DMS79 (cell line): ENCODE measurements at places on chromosomes 7 and 10.

DNA sequence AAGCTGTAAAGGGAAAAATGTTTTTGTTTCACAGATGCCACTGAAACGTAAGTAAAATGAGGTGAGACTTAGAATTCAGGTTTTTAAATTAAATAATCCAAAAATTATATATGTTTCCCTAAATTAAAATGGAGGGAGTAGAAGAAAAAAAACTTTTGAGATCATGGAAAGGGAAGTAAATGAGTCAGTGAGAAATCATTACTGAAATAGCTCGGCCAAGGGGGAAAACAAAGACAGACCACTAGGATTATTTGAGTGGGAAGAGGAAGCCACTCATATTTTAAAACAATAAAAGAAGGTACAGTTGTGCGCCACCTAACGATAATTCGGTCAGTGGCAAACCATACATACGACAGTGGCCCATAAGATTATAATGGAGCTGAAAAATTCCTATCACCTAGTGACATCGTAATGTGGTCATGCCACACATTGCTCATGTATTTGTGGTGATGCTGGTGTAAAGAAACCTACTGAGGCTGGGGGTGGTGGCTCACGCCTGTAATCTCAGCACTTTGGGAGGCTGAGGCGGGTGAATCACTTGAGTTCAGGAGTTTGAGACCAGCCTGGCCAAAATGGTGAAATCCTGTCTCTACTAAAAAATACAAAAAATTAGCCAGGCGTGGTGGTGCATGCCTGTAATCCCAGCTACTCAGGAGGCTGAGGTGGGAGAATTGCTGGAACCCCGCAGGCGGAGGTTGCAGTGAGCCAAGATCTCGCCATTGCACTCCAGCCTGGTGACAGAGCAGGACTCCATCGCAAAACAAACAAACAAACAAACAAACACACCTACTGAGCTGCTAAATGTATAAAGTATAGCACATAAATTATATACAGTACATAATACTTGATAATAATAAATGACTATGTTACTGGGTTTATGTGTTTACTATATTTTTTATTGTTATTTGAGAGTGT, 64.7 kb downstream of the MKX start:
- DNase-seq = no peak

DNA sequence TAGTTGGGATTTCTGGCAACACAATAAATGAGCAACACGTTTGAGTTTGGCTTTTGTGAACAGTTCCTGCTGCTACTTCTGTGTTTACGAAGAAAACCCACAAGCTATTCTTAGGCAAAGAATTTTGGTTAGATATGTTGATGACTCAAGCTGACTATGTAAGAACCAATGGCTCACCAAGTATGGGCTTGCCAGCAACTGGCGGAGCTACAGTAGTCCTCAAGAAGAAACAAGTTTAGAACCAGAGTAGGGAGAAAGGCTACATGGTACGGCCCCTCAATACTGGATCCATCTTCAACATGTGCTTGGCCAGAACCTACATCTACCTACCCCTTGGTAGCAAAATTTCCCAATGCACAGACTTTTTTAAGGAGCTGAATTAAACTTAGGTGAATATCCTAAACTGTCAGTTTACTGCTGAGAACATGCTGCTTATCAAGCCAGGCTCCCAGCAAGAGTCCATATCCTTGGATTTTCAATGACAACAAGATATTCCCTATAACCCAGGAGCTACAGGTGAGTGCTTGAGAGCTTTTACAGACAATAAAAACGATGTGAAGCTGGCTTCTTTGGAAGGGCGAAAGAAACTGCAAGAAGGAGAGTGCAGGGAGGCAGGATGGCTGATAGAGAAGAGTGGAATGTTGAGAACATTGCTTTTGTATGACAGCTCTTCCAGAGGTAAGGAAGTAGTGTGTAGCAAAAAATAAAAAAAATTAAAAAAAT, 74.3 kb upstream of the ASAH2 start:
- DNase-seq = no peak

DNA sequence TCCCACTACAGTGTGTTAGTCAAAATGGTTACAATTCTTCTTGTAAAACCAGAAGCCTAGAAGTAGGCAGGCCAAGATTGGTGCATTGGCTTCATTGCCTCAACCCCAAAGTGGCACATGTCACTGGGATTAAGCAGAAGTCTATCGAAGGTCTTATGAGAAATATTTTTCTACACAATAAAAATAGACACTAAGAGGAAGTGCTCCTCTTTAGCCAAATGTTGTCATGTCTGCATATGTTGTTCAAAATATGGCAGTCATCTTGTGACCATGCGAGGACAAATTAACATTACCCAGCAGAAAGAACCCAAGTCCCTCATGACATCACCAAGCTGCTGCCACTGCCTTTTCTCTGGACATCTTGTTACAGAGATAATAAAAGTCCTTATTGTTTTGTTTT, 6.3 kb upstream of the NSMCE4A start:
- no peak for DNase-seq

GRCh38 chr7:90595342-90595800, 750 bp upstream of the CDK14 start:
- no peak for DNase-seq

- DNase-seq = peak; percentile 88
Observed at GRCh38 chr7:127119517-127119916, 133.2 kb downstream of the GRM8 start.

DNA sequence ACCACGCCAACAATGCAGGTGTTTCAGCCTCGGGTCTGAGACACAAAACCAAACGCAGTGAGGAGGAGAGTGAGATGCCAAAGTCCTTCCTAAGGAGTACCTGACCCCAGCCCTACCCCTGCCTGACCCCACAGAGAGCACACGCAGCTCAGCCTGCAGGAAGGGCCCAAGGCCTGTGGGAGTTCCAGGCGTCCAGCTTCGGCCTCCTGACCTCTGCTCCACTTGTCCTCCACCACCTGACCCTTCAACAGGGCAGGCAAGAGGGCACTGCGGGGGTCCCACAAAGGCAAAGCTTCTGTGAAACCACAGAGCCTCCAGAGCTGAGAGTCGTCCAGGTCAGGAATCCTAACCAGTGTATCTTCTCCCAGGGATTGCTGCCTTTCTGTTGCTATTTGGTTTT, 122.0 kb upstream of the PPP2R2D start:
- no peak for DNase-seq

DNA sequence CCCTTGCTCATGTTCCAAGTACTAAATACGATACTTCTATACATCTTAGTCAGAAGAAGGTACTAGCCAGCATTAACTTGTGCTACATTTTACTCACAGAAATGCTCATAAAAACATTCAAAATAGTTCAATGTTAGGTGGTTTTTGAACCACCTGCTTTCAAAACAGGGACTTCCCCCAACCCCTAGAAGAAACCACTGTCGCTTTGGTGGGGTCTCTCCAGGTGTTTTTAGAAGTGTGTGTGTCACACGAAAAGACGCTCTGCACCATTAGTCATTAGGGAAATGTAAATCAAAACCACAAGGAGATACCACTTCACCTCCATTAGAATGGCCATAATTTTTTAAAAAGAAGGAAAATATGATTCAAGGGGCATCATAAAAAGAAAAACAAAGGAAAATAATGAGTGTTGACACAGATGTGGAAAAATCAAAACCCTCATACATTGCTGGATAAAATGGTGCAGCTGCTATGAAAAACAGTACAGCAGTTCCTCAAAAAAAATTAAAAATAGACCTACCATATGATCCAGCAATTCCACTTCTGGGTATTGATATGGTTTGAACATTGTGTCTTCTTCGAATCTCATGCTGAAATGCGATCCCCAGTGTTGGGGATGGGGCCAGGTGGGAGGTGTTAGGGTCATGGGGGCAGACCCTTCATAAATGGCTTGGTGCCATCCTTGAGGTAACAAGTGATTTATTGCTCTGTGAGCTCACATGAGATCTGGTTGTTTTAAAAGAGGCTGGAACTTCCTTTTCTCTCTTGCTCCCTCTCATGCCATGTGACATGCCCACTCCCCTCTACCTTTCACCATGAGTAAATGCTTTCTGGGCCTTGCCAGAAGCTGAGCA, 74.2 kb downstream of the MALSU1 start:
- DNase-seq = no peak

GRCh38 chr10:6532321-6532720, 47.8 kb downstream of the PRKCQ start:
- DNase-seq = no peak

GRCh38 chr10:28256776-28257175, 46.1 kb downstream of the MPP7 start:
- no peak for DNase-seq

DNA sequence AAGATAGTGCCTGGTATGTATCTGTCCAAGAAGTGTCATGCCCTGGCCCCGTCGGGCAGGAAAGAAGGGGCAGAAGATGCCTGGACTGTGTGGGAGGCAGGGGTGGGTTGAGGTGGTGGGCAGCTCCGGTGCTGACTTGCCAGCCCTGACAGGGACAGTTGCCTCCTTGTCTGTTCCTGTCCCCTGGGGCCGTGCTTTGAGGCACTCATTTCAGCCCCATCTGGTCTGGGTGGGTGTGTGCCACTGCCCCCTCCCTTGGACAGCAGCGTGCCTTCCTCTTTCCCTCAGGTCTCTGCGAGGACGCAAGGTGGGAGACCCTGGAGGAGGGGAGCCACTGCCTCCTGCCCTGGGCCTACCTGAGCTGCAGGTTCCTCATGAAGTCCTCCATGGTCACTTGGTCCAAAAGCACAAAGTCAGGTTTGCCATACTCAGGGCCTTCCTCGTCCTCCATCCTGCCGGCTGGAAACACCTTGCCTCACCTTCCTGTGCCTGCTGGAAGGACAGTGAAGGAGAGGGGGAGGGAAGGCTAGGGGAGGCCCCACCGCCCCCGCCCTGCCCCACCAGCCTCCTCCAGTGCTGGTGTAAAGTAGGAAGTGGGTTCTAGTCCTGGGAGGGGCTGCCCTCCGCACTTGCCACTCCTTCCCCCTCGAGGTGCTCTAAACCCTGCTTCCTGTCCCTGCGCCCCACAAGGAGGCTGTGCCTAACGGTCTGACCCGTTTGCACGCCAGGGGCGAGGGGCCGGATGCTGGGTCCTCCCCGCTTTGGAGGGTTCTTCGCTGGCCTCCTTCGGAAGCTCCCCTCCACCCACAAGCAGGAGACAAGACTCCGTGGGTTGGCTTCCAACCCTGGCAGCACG, at the start of gene MYO1G:
Gene MYO1G (minus strand): TSS at position 505 of the 856 bp plus-strand sequence. CDS start 54 bp downstream, at position 451.
- DNase-seq = no peak

- DNase-seq = no peak
Observed at GRCh38 chr10:1151076-1152033, 95.2 kb downstream of the WDR37 start.

DNA sequence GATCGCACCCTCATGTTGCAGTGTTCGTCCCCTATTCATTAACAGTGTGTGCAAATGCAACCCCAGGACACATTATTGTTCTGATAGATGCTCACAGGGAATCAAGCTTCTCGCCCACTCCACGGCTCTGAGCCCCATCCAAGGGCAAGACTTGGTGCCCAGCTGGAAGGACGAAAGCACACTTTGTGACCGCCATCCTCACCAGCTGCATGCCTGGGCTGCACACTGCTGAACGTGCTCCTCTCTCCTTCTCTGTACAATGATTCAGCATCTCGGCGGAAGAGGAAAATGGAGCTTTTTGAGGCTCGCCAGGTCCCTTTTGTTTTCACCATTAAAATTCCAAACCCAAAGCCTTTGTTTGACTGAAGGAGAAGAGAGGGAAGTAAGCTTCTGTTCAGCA, 41.9 kb downstream of the MKI67 start:
- DNase-seq = no peak

DNA sequence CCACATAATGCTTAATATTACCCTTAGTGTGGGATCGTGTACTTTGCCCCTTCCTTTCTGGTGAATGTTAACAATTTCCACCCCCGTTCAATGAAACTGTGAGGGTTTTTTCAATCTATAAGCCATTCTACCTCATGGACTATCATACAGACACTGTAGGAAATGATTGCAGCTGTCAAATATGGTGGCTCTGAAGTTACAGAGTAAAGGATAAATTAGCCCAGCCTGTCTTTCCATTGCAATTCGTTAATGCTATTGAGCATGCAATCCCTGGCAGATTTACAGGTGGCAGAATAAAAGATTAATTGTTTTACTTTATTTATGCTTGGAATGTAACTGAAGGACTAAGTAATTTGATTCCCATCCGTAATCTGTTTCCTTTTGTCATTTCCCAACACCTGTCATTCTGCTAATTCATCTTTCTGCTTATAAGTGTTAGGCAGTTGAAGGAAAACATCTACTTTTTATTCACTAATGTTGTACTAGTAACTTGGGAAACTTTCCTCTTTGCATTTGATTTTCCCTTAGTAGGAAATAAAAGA, 1211.6 kb upstream of the LRRN3 start:
- no peak for DNase-seq

- DNase-seq = no peak
Observed at GRCh38 chr7:26187380-26188205, 13.0 kb downstream of the HNRNPA2B1 start.

- DNase-seq = no peak
Observed at GRCh38 chr10:109968953-109969759, 38.6 kb upstream of the ADD3 start.

- DNase-seq = no peak
Observed at GRCh38 chr7:99943641-99944496, 14.4 kb upstream of the GJC3 start.

DNA sequence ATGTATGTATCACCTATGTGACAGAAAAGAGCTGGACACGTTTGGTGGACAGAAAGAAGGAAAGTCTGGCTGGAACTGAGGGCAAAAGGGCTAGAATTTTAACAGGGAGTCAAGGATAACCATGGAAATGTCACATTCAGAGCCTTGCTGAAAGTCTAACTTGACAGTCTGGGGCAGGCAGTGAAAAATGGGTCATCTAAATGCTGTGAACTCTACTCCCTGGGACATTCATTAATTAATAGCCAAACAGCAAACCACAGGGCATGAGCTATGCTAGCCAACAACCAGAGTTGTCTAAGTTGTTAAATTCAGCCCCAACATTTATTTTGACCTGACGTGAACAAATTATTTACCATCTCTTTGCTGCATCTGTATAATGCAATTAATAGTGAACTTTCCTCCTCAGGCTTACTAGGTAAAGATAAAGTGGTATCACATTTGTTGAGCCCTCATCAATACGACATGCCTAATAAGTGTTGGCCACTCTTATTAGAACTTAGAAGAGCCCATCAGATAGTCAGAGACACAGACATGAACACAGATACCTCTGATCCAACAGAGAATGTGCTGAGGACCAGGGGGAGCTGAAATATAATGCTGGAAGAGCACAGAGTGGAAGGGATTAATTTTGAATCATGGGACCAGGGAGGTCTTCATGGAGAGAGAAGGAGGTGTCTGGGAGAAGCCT, 109.9 kb downstream of the SORCS1 start:
- no peak for DNase-seq

DNA sequence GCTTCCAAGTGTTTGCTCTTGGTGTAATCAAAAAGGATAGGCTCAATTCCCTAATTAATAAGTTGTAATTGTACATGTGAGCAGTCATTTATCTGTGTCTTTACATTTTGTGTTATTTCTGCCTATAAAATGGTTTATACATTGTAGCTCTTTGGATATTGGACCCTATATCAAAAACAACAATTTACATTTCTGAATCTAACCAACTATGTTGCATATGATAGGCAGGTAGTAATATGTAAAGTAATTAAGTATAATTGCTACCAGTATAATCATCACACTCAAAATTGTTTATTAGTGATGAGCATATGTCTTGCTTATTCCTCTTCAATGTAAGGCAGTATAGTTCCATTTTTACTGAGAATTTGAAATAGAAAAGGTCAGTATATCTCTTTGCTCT, 13.8 kb downstream of the AKR1C1 start:
- no peak for DNase-seq

GRCh38 chr7:108368466-108368865, 87.8 kb downstream of the NRCAM start:
- DNase-seq = no peak

- DNase-seq = no peak
Observed at GRCh38 chr7:93949423-93949822, 27.9 kb downstream of the GNG11 start.

- no peak for DNase-seq
Observed at GRCh38 chr7:51354897-51355296, 38.3 kb upstream of the COBL start.
